DMS153 (cell line): ENCODE measurements at places on chromosomes 4 and X.

- no peak for DNase-seq
These were observed 7.4 kb downstream of the WDR44 start for GRCh38 chrX:118353081-118353850.

GRCh38 chrX:125778261-125778660 is 387.8 kb downstream of the DCAF12L2 start:
- no peak for DNase-seq

- DNase-seq: no peak
These were observed 901.7 kb upstream of the INTU start for GRCh38 chr4:126731062-126731461.

- DNase-seq: no peak
These were observed 843 bp downstream of the RPL34 start for GRCh38 chr4:108620933-108621905.

GRCh38 chr4:55447831-55448230 is 52.1 kb downstream of the TMEM165 start:
- no peak for DNase-seq
